ENCODE measurements at places on chromosomes 7 and 10. TPM values are rescaled to one million over a fixed set of nuclear protein-coding genes. Genes with fewer than 3 reads are reported as not detected.

- peak; percentile 86 for DNase-seq
Observed at GRCh38 chr7:150974468-150975391, 3.4 kb downstream of the KCNH2 start.

SUN3 gene
- not detected for total RNA-seq

DNA sequence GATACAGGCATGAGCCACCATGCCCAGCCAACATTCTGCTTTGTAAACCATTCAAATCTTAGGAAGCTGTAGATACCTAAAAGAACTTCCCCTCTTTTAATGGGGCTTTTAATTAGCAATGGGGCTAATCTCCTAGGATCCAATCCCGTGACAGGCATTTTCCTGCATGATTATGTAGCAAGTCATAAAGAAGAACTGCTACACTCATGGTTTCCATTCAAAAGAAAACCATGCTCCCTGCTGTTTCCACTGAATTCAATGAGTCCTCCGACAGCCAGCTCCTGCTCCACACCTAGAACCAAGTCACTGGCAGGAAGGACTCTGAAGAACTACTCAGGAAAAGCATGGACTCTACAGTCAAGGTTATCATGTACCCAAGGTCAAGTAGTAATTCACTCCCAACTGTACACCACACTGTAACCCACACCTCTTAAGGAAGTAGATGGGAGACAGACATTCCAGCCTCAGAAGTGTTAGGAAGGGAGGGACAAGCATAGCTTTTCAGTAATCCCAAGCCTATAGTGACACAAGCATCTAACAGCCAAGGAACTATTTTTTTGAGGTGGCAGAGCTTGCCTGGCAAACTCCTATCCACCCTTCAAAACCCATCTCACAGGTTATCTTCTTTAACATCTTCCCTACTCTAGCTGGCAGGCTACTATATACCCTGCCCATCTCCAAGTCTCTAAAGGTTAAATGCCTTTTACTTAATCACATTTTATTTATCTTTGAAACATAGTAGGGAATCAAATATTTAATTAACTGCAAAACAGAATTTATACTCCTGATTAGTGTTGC is 47.5 kb downstream of the CTBP2 start:
- DNase-seq = no peak

GRCh38 chr10:116444527-116445142 is 17.0 kb downstream of the PNLIPRP3 start:
- no peak for DNase-seq

AS3MT gene
- 22.4 TPM for total RNA-seq

DNA sequence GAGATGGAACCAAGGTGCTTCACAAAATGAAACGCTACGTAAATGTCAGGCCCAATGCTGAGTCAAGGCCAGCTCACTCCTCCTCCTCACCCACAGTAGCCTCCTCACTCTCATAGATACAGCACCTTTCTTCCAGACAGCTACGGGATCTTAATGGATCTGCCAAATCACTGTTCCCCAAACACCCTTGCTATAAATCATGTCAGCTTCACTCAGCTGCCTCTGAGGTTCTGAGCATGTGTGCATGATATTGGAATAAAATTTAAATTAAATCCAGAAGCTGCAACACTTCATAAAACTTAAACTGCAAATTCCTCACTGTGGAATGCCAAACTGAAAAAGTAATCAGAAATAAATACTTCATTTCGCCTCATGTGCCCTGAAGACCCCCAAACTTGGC is 14.7 kb upstream of the CPXM2 start:
- no peak for DNase-seq

Measured in left ventricle myocardium superior (tissue), 1 donor.